ENCODE measurements at places on chromosomes 2 and 18.

- no peak for DNase-seq
These were observed 112.3 kb upstream of the ZNF521 start for GRCh38 chr18:25464227-25464626.

DNA sequence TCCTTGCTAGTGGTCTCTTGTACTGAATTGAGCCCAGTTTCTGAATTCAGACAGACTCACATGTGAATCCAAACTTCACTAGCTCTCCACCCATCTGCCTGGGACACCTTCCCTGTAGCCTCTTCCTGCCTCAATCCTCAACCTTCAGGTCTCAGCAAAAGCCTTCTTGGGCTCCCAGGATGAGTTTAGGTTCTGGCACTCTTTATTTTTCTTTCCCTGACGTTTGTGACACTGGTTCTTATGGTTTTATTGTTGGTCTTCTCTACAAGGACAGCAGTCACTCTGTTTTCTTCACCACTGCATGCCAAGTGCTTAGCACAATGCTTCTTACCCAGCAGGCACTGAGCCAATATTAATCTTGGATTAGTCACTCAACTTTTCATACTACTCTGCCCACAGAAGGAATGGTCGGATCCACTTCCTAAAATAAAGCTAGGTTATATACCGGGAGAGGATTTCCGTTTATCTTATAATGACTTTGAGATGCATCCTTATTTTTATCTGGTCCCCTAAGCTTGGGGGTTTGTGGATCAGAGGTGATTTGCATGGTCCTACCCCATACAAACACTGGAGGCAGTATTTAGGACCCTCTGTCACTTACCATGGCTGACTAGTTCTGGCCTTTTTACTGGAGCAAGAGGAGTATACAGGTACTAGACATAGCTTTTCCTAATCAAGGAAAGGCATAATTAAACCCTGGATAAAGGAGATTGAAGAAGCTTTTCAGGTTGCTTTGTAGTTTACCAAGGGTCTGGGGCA lies 186.3 kb downstream of the MYCN start:
- peak; percentile 8 for DNase-seq

DNA sequence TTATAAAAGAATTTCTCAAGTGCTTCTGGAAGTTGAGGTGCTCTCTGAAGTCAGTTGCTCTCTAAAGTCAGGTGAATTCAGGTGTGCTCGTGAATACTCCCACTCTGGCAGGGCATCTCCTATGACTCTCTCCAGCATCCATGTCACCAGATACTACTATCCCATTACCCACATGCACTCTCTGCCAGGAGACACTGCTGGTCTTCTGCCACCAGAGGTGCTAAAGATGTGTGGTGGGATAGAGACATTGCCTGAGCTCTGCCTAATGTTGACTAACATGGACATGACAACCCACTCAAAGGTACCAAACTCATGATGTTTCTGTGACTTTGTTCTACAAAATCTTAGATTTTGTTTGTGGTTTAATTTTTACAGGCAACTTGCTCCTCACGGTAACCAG lies 106.4 kb upstream of the HNRNPA3 start:
- peak; percentile 31 for DNase-seq

- DNase-seq, result no peak
These were observed 132.8 kb upstream of the CYRIA start for GRCh38 chr2:16798472-16798871.

DNA sequence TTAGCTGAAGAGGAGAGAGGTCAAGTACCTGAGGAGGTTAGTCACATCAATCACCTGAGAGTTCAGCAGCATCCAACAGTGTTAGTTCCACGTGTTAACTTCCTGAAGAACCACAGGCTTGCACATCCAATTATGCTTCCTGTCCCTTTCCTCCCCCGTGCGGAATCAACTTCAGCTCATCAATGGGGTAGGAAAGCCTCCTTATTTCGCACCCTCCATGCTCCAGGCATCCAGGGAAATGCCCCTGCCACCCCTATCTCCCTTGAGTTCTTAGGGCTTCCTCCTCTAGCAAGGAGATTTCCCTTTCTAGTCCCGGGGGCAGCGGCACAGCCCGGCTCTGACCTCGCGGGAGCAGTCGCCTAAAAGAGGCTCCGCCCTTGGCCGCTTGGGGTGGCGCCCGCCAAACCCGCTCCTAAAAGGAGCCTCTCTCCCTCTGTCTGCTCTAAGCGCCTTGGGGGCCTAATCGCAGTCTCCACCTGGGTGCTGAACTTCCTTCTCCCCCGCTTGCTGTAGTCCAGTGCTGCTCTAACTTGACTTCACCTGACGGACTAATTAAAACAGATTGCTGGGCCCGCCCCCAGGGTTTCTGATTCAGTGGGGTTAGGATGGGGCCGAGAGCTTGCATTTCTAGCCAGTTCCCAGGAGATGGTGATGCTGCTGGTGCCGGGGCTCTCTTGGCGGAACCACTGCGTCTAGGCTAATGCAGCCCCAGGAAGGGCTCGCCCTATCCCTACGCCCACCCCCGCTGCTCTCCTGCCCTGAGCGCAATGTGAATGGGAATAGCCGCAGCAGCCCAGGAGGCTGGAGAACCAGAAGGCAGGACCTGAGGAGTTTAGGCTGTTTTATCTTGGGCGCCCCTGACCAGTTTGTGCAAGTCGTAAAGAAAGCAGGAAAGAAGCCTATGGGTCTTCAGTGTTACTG lies 3.4 kb upstream of the TET3 start:
- DNase-seq, result peak; percentile 53

- peak; percentile 32 for DNase-seq
These were observed 597 bp upstream of the TEKT4 start for GRCh38 chr2:94870440-94871225.

DNA sequence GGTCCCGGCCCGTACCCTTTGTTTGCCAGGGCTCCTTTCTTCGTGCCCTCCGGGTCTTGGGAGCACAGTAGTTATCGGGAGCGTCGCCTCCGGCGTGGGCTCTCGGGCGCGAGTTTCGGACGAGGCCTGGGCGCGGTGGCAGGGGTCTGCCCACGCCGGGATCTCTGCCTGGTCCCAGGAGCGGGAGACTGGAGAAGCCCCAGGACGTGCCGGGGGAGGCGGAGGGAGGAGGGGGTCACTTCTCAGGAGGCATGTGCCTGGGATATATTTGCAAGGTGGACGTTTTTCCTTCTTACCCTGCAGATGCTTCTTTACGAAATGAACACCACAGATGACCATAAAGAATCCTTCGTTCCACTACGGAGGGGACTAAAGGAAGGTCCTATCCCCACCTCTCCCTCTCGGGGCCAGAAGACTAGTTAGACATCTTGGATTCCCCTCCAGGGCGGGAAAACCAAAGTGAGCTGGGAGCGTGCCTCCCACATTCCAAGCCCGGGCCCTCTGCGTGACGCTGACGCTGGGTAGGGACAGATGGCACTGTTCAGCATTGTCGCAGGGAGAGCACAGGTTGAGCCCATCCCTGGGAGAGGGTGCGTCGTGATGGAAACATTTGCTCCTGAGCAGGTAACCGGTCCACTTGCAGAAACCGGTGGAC lies 483 bp upstream of the FHL2 start:
- DNase-seq, result no peak

DNA sequence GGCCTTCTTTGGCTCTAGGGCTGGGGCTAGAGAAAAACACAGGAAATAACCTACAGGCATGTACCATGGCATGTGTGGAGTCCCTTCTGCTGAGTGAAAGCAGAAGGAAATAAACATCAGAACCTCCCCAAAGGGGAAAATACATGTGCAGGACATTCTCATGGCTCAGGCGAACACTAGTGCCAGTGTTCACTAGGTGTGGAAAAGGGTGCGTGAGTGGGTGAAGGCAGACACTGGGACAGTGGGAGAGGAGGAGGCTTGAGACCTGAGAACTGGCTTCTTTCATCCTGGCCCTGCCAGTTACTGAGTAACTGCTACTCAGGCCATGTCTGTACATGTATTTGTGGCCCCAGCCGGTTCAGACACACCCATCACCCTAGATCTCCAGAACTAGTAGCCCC lies 268.2 kb downstream of the PRKCE start:
- DNase-seq, result no peak

GRCh38 chr18:652131-652530 lies 5.3 kb upstream of the TYMS start:
- DNase-seq, result no peak

- DNase-seq, result peak; percentile 55
These were observed 29.9 kb upstream of the STAT4 start for GRCh38 chr2:191180713-191181112.

- DNase-seq, result no peak
These were observed 157.5 kb downstream of the LAMA1 start for GRCh38 chr18:6960124-6960523.

GRCh38 chr2:204625135-204625534 lies 79.9 kb downstream of the PARD3B start:
- peak; percentile 65 for DNase-seq

- no peak for DNase-seq
These were observed 873 bp downstream of the MTHFD2 start for GRCh38 chr2:74199275-74199701.

GRCh38 chr2:67674668-67675067 lies 277.5 kb downstream of the ETAA1 start:
- DNase-seq, result no peak

GRCh38 chr2:127155028-127155581 lies 48.2 kb upstream of the BIN1 start:
- DNase-seq, result no peak

DNA sequence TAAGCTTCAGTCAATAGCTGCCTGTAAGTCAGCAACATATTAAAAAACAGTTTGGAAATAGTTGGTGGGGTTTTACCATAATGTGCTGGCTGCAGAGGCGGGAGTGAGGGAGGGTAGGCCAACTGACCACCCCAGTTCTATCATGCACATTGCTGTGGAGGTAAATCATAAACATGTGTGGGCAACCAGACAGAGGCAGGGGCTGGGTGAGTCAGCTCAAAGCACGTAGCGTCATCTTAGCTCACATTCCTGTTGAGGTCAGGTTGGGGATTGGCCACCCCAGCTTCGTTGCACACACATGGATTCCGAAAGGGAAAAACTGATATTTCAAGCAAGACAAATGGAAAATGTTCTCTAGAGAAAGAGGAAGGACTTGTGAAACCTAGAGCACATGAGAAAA lies 19.5 kb downstream of the GPR45 start:
- no peak for DNase-seq

DNA sequence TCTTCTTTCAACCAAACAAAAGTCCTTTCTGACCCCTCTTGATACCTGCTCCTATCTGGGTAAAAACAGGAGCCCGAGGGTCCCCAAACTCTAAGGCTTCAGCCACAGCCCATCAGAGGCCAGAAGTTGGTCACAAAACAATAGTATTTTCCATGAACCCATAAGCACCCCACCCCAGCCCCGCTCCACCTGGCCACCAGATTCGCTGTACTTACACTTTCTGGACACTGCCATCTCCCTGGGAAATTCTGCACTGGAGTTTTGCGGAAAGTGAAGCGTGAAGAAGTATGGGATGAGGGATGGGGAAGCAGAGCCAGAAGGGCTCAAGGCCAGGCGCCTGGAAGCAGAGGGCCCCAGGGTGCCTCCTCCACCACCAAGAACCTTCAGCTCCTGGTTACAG lies 5.2 kb upstream of the RUFY4 start:
- DNase-seq, result no peak

DNA sequence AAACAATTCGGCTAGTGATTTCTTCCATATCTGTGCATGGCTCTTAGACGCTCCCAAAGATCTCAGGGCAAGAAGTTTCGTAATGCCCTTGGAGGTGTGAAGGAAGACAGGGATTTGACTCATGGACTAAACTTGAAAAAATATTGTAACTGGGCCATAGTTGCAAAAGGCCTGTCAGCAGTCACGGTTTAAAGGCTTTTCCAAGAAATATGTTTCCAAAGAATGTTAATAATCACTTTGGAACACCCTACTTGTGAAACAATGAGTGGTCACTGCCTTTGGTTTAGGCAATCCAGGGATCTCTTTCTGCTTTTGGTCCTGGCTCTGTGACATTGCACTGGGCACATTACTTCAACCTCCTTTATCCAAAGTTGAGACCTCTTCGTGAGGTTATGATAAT lies 102.5 kb upstream of the RASGRP3 start:
- DNase-seq, result peak; percentile 11

GRCh38 chr2:168926621-168927386 lies 25.7 kb downstream of the G6PC2 start:
- peak; percentile 43 for DNase-seq

- peak; percentile 20 for DNase-seq
These were observed 93.1 kb downstream of the TCF4 start for GRCh38 chr18:55494899-55495298.

DNA sequence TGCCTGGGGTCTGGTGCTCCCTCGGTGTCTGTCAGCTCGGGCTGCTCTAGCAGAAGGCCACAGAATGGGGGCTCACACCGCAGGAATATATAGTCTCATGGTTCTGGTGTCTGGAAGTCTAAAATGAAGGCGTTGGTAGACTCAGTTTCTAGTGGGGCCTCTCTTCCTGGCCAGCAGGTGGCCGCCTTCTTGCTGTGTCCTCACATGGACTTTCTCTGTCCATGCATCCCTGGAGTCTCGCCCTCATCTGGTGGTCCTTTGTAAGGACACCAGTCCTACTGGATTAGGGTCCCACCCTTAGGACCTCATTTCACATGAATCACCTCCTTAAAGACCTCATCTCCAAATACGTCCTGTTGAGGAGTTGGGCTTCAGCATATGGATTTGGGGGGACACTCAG lies 65.7 kb downstream of the RRM2 start:
- peak; percentile 48 for DNase-seq

GRCh38 chr18:44033144-44033701 lies 647.5 kb upstream of the SETBP1 start:
- no peak for DNase-seq

DNA sequence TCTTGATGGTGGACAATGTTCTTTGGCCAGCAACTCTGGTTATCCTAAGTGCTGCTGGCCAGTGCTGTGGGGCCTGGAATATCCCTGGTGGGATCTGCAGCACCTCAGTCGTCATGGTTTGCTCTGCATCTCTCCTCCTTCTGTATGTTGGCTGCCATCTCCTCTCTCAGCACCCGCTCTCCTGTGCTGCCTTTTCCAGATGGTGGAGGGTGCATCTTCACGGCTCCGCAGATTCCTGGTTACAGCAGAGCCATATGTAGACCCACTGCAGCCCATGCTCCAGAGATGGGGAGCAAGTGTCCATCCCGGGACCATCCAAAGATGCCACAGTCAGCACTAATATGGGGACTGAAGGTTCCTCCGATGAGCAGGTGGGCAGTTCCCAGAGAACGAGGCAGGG lies 90.0 kb downstream of the VAPA start:
- no peak for DNase-seq

DNA sequence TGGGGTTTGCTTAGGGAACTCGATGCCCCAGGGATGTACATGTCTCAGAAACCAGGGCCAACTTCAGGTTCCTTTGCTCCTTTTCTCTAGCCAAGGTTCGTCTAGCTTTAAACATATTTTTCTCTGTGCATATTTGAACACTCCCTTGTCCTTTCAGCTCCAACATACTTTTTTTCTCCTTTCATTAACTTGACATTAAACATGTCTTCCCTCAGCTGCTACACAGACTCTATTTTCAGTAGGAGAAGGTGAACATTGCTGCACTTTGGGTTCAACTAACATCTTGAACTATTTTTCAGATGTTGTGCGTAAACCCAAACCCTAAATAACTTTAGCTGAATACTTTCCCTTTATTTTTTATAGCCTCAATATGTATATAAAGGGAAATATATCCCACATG lies 212.9 kb downstream of the MTX2 start:
- DNase-seq, result no peak

All from PC-3 (cell line).